ENCODE measurements at places on chromosomes 7 and 10.

GRCh38 chr10:8946451-8946850 lies 892.0 kb downstream of the GATA3 start:
- no peak overlapping the region for H3K27ac ChIP-seq
- no peak overlapping the region for H3K4me3 ChIP-seq
- no peaks in the 10 kb centered on the region for H3K36me3 ChIP-seq
- no peaks in the 10 kb centered on the region for H3K4me1 ChIP-seq

DNA sequence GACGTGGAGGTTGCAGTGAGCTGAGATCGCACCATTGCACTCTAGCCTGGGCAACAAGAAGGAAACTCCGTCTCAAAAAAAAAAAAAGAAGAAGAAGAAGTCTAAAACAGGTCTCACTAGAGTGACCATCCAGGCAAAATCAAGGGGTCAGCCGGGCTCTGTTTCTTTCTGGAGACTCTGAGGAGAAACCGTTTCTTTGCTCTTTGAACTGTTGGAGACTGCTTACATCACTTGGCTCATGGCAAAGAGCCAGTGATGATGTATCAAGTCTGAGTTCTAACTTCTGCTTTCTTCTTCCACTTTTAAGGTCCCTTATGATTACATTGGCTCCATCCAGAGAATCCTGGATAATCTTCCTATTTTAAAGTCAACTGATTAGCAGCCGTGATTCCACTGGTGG lies 306.8 kb downstream of the WDR11 start:
- H3K27ac ChIP-seq: no peak overlapping the region
- no peaks in the 10 kb centered on the region for H3K4me1 ChIP-seq
- H3K36me3 ChIP-seq: no peaks in the 10 kb centered on the region

DNA sequence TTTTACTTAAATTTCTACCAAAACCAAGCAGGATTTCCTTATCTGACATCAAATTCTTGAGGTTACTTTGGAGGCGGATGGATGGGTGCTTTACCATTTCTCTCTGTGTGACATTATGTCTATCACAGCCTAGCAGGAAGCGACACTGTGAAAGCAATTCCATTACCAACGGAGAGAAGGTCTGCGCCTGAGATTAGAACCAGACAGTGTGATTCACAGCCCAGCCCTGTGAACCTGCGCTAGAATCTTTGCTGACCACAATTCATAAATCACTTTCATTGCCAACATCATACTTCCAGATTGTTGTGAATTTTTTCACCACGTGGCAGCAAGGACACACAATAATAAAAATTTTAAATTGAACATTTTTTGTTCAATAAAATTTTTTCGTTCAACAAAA lies 126.5 kb downstream of the CUBN start:
- peak overlapping the region; percentile 98 for H3K27ac ChIP-seq
- H3K36me3 ChIP-seq: no peaks in the 10 kb centered on the region

DNA sequence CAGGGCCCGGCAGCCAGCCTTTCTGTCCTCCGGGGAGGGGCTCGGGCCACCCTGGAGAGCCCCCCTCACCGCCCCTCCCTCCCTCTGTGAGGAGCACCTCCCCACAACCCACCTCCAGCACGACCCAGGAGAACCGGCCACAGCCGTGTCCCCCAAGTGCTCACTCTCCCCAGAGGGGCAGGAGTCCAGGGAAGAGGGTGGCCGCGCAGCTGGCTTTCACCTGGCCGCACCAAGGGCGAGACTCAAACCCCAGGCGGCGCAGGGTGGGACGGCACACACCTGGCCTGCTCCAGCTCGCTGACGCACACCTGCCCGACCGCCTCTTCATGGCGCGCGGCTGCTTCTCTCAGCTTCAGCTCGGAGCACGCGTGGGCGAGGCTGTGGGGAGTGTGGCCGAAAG lies 73.4 kb downstream of the CFAP46 start:
- H3K27me3 ChIP-seq: no peaks in the 10 kb centered on the region
- H3K4me1 ChIP-seq: no peaks in the 10 kb centered on the region
- no peak for DNase-seq
- no peaks in the 10 kb centered on the region for H3K36me3 ChIP-seq

DNA sequence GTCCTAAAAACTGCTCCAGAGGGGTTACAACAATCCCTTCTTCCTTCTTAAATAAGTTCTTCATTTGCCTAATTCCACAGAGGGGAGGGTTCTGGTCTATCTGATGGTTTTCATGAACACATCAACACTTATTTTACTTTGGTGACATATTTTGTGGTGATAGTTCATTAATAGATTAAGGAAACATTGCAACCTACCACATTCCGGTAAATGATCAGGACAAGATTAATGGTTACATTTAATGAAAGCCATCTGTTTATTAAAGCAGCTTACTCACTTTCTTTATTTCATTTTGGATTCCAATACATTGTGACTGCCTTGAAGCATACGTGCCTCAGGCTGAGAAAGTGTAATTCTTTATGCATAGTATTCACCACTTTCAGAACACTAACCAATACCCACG lies 101.0 kb downstream of the SKIDA1 start:
- H3K27ac ChIP-seq: no peak overlapping the region
- no peaks in the 10 kb centered on the region for H3K36me3 ChIP-seq
- no peak for DNase-seq
- H3K27me3 ChIP-seq: peaks cover 5% of the 10 kb centered on the region
- no peaks in the 10 kb centered on the region for H3K4me1 ChIP-seq
